ENCODE measurements at places on chromosomes 6 and 20.

DNA sequence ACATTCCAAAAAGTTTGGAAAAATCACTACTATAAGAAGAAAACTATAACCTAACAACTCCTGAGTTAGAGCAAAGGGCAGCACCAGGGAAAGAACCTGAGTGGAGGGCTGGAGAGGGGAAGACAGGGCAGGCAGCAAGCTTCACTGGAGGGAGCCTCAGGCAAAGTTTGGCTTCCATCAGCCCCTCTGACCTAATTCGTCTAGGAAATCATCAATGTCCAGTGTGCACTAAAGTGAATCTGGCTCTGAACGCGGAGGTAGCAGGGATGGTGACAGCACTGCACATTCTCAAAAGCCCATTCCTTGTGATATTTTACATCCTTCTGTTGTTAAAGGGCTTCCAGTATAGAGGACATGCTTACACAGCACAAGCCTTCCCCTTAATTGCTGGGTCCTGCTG lies 87.1 kb downstream of the ZDHHC14 start:
- DNase-seq, result no peak

DNA sequence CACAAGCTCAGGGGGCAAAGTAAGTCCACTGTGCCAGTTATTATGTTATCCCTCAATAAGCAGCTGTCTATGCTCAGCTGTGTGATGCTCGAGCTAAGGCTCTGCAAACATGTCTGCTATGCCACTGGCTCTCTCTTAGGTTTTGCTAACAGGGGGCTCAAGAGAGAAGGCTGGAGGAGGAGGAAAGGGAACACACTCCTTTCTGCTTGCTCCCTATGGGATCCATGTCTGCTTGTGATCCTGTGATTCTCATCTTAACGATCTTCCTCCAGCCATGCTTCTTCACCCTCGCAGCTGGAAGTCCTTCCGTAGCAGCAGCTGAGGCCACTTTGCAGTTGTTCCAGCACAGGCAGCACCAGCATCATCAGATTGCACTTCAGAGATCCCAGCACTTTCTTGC lies 37.0 kb upstream of the IGF2R start:
- DNase-seq, result no peak

GRCh38 chr6:89745716-89746115 lies 73.9 kb downstream of the MDN1 start:
- DNase-seq, result no peak

DNA sequence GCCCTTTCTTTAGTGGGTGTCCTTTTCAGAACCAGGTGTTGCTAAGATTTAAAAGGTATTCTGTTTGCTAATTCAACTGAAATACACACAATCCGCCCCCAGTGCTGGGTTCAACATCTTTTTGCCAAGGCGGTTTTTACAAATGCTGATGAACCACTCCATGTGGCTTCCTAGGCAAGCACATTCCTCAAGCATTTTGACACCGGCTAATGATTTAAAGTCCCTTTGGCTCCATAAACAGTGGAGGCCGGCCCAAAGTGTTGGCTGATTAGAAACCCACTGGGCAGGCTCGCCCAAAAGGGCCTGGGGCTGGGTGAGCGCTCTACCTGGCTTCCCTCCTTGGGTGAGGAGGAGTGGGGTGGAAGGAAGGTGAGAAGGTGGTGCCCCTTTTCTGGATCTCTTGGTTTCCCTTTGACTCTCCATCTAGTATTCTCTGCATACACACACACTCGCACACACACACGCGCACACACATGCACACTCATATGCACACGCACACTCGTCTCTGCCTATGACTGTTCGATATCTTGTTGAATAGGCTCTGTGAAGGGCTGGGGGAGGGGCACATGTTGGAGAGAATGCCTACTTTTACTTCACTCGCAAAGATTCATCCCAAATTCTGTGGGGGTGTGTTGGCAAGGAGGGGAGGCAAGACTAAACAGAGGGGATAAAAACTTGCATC lies 66.7 kb upstream of the ARMC2 start:
- no peak for DNase-seq

GRCh38 chr20:1184638-1185315 lies at the start of gene TMEM74B:
TMEM74B (minus strand) TSS chr20:1184981; CDS start chr20:1183801, 1,180 bp downstream.
- no peak for DNase-seq

GRCh38 chr6:163860287-163861081 lies 446.0 kb downstream of the QKI start:
- DNase-seq, result no peak

GRCh38 chr6:12353731-12354130 lies 63.6 kb downstream of the EDN1 start:
- DNase-seq, result no peak

GRCh38 chr6:140202964-140203515 lies 828.6 kb upstream of the CITED2 start:
- no peak for DNase-seq

GRCh38 chr6:45487645-45488044 lies 109.9 kb upstream of the SUPT3H start:
- no peak for DNase-seq

DNA sequence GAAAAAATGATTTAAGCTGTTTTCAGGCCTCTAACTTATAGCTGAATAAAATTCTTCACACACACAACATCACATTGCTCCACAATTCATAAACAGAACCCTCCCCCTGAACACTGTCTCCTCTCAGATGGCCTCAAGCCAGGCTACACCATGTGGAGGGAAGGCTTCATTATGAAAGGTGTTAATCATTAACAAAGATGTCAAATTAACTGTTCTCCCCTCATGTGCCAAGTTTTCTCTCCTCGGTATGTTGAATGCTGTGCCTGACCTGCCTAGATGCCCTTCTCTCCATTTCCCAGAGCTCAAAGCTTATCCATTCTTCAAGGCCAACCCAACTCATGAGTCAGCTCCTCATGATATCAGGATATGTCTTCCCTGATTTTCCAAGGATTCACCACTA lies 210.4 kb downstream of the GMDS start:
- no peak for DNase-seq

DNA sequence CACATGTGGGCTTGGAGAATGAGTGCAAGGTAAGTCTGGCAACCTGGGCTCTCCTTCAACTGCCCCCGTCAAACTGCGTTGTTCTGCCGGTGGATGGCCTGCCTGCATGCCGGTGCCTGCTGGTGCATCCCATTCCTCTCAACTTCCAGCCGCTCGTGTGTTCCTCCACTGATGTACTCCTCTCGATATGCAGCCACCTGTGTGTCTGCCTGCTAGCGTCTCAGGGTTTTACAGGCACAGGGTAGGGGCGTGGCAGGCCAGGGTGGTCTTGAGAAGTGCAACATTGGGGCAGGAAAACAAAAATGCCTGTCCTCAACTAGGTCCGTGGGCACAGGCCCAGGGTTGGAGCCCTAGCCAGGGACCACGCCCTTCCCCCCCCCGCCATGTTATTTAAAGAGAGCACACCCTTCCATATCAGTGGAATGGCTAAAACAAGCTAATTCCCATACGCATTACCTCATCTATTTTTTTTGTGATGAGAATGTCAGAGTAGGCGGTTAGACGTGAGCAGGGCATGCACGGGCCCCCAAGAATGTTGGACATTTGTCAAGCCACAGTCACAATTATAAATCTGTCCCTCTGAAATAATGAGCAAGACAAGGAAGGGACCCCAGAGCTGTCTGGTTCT lies 33.2 kb downstream of the SERPINB6 start:
- DNase-seq, result no peak

DNA sequence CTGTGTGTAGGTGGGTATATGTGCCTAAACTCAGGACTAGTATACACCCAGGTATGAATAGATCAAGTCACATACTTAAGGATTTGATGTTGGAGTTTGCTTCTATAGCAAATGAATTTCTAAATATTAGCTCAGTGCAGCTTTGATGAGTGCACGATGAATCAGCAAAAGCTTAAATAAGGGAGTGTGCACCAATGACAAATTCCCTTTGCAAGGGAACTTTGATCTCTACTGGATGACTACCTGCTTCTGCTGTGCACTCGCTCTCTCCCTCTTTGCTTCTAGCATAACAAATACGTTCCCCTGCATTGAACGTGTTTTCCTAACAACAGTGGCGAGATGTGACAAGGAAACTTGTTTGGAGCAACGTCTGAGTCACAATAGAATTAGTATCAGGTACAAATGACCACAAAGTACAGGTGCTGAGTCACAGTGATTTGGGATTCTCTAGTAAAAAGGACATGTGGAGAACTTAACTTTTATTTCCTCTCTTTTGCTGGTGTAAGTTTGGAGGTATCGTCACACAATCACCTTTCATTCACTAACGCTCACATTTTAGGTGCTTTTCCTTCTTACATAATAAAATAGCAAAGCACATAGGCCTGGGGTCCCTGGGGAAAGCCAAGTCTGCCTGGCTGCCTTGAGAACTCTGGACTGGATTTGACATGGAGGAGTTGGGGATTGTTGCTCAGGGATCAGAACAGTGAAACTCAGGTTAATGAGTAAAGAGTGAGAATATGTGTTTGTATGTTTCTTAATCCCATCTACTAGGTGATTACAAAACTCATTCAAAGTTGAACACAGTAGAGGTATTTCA lies 49.7 kb downstream of the KLHL31 start:
- no peak for DNase-seq

- no peak for DNase-seq
These were observed 38.7 kb downstream of the UQCC2 start for GRCh38 chr6:33672808-33673207.

DNA sequence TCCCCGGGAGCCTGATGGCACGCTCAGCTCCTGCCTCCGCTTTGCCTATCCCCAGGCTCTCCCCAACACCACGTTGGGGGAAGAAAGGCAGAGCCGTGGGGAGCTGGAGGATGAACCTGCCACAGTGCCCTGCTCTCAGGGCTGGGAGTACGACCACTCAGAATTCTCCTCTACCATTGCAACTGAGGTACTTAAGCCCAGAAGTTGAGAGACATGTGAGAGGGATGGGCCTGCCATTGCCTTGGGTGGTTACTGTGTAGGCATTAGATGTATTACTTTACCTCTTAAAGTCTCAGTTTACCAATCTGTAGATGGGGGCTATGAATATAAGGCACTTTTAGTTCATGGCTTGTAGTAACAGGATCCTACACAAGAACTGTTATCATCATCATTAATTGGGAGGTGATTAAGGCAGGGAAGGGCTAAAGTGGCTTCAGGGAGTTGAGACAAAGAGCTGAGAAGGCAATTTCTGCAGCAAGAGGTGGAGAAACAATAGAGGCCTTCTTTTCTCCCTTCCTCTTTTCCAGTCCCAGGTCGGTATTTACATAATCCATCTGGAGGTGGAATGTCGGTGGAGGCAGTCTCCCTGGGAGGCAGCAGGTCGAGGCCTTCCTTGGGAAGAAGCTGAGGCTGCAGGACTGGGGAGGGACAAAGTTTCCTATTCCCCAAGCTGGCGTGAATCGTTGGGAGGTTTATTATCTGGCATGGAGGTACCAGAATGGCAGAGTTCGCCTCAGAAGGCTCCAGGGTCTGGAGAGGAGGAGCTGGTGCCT lies 691 bp downstream of the SLC22A7 start:
- DNase-seq, result no peak

GRCh38 chr6:38634518-38634917 lies 5.2 kb downstream of the BTBD9 start:
- no peak for DNase-seq

DNA sequence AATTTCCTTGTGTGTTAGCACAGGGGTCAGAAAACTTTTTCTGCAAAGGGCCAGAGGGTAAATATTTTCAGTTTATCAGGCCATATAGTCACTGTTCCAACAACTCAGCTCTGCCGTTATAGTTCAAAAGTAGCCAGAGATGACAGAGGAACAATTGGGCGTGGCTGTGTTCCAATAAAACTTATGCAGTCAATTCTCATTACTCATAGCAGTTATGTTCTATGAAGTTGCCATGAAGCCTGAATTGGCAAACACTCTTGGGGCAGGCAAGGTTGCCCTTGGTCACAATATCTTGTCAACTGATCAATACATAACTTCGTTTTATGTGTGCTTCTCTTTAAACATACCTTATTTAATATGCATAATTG lies 304.2 kb downstream of the TFAP2C start:
- DNase-seq, result no peak

GRCh38 chr20:8867038-8867740 lies 201.7 kb upstream of the PLCB4 start:
- no peak for DNase-seq

DNA sequence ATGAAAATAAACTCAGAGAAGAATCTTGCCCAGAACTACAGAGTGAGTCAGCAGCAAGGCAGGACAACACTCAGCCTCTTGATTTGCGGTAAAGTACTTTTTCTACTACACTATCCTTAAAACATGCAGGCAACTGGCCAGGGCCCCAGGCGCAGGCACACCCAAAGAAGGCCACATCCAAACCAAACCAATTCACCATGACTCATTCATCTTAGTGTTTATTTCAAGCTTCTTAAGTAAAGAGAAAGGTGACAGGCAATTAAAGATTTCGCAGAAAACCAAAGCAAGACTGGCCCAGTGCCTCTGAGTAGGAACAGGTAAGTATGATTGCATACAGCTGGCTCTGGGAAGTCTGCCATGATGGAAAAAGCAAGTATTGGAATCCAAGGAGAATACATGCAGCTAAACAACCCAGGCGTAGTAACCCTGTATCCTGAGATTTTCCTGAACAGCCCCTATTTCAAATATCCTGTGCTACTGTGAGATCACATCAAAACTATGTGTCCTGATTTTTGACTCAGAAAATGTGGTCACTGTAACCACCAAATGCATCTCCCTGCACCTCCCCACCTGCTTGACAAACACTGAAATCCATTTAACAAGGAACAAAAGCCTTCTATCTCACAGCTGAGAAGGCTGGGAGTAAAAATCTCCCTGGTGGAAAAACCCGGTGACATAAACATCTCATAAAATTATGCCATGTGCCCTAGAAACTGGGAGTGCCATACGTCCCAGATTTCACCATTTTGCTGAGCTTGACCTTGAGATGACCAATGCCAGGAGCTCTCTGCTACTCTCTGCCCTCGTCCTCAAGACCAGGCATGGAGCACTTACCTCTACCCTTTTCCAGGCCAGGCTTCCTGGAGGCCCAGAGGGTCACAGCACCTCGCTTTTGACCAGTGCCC lies 12.4 kb downstream of the WFDC3 start:
- DNase-seq, result no peak

- no peak for DNase-seq
These were observed 126.5 kb downstream of the WDR27 start for GRCh38 chr6:169575365-169575764.

- no peak for DNase-seq
These were observed 192.6 kb upstream of the VGLL2 start for GRCh38 chr6:117072781-117073180.

- no peak for DNase-seq
These were observed 22.3 kb upstream of the BMP7 start for GRCh38 chr20:57288651-57289277.

DNA sequence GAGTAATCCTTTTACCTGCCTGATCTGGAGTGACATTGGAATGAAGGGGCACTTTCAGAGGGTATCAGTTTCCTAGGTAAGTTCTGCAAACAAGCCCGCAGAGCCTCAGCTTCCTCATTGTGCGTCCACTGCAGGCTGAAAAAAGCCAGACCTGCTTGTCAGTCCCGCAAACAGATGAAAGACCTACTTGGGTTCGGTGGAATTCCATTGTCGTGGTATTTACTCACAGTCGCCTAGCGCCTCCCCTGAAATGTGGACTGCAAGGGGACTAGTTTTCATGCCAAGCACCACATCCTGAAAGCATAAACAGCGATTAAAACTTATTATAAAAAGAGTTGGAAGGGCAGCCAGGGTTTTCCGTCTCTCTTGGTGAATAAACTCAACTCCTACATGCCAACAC lies 121.5 kb downstream of the PAX1 start:
- no peak for DNase-seq
